ENCODE measurements at places on chromosomes 7 and 10.

DNA sequence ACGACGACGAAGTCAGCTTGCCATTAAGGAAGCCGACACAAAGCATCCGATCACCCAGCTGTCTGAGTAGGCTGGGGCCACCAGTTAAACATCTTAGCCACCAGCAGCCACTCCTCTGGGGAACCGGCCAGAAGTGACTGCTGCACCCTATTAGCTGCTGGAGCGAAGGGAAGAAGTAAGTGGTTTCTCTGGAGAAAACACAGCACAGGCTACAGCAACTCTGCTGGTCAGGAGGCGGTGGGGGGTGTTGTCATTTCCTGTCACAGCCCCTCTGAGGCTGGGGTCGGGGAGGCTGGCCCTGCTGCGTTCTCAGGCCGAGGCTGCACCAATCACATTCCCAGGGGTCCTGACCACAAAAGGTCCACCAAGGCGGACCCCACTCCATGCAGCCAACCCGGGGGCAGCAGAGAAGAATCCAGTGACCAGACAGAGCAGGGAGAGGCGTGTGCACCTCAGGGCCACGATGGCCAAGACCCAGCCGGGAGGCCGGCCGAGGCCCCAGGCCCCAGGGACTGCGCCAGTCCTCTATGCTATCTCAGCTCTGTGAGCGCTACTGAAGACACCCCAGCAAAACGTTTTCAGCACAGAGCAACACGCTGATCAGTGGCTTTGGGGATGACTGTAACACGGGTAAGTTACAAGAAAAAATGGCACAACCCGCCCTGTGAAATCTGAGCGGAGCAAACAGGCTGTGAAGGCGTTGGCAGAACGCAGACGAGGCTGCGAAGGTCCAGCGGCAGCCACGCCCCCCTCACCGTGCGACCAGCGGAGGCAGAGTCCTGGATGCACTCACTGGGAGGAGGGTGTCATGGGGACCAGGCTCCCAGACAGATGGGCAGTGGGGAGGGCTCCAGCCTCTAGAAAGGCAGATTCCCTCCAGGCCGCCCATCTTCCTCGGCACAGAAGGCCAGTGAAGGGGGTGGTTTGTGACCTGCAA is 24.8 kb downstream of the STK32C start:
- no peak for DNase-seq

- DNase-seq, result no peak
Observed at GRCh38 chr10:86698207-86698940, 30.1 kb downstream of the LDB3 start.

DNA sequence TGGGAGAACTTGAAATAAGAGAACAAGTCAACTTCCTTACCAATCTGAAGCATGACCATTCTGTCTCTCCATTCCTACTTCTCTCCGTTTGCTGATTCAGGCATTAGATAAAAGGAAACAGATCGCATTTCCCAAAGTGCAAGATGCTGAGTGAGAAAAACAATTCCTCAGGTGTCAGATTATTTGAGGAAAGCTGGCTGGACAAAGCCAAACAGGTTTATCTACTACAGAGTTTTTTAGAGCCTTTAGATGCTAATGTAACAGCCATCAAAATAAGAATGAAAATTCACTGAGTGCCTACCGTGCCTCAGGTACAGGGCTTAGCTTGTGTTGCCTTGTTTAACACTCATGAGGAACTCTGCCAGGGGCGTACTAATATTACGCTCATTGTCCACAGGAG is 135.9 kb upstream of the MBL2 start:
- DNase-seq, result no peak

- DNase-seq, result no peak
Observed at GRCh38 chr10:50393784-50394467, 142.6 kb upstream of the ASAH2 start.

GRCh38 chr7:159042103-159042502 is 102.6 kb downstream of the VIPR2 start:
- DNase-seq, result no peak

GRCh38 chr7:27890205-27890849 is 150.4 kb downstream of the TAX1BP1 start:
- no peak for DNase-seq

DNA sequence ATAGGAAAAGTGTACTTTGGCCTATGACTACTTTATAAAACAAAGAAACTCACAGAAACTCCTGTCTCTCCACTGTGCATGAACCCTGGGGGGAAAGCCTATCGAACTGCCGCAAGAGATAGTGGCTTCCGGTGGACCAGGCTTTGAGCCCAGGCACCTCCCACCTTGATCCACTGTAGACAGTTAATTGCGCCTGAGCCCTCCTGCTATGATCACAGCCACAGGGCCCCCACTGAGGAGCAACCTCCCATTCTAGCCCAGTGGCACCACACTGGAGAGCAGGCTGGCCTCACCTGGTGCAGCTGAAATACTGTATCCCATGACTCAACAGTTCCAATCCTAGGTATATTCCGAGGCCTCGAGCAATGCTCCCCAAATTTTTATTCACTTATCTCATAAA is 98.8 kb downstream of the COBL start:
- no peak for DNase-seq

- no peak for DNase-seq
Observed at GRCh38 chr10:61439058-61439609, 14.0 kb downstream of the TMEM26 start.

DNA sequence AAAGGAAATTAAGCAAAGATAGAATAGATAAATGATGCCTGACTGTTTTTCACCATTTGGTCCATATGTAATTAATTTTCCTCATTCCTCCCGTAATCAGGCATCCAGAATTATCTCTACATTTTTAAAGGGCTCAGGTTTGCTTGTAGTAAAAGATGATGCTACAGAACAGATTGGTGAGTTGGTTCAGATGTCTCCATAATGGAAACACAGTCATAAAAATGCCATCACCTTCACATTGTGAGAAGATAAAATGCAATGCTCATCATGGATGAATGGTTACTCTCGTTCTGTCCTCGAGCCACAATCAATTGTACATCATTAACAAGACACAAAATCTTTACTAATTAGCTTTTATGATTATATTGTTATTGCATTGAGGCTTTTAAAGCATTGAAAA is 64.9 kb upstream of the CELF2 start:
- DNase-seq, result no peak

DNA sequence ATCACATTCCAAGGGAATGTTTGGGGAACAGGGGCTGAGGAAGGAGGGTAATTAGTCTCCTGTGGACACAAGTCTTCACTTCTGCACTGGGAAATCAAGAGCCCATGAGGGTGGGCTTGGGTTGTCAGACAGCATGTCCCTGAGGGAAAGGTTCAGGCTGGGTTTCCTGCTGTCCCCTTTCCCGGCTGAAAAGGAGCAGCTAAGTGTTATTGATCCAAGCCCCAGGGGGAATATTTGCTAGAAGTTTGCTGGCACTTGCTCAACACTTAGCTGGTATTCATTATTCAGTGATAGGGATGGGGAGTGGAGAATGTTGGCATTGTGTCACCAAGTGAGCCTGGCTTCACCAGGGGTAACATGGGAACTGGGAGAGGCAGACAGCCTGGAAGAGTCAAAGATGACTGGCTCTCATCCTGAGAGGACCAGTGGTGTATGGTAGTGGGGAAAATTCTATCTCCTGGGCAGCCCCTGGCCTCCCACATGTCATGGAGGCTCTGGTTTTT is 344.4 kb upstream of the PODXL start:
- no peak for DNase-seq

DNA sequence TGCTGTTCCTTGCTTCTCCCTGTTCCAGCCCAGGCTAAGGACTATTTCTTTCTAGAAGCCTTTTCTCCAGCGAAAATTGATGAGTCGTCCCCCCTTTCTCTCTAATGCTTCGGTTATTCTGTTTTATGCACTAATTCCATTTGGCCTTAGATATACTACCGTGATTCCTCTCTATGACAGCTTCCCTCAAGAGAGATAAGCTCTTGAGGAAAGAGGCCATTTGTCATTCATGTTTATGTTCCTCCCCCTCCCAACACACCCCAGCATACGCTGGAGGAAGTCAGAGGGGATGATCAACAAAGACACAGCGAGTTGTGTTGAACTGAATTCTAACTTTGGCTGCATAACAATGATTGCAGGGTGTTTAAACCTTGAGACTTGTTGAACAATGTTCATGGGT is 198.8 kb downstream of the BMPER start:
- DNase-seq, result no peak

GRCh38 chr7:70389531-70390151 is 742.3 kb upstream of the GALNT17 start:
- no peak for DNase-seq
